CD14-positive monocyte (primary cell): ENCODE measurements at places on chromosomes 6 and 20. TPM values are rescaled to one million over a fixed set of nuclear protein-coding genes. Genes with fewer than 3 reads are reported as not detected.

COL9A3 gene
- polyA plus RNA-seq, result 4.4 and 5.2 TPM in 2 replicates

SASH1 gene
- polyA plus RNA-seq, result 0.90 TPM

TMEM217 gene
- polyA plus RNA-seq, result 0.09 TPM in 2 replicates

KHDRBS2 gene
- 0.57 and 0.74 TPM in 2 replicates for polyA plus RNA-seq
